ENCODE measurements at places on chromosomes 4 and X.
A peak's percentile ranks its signal among the peaks of the same experiment; 100 is the strongest.

DNA sequence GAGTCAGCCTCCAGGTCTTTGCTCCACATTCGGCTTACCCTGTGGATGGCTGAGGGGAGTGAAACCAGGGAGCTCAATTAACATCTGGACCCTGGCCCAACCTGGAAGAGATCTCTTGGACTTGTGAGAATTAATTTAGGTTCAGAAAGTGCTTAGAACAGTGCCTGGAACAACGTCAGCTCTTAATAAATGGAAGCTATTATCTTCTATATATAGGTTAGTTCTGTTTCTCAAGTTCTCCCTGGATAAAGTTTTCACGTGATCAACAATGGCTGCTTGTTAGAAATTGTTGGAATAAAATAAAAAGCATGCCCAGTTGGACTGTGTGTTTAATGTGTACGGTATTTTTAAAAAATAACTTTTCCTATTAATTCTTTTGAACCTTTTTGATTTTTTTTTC lies 80.8 kb downstream of the TRIML1 start:
- DNase-seq = no peak

GRCh38 chr4:99411041-99411440 lies 24.1 kb downstream of the ADH7 start:
- no peak for DNase-seq

- no peak for DNase-seq
Measured at GRCh38 chr4:6901669-6902317, 7.8 kb upstream of the TBC1D14 start.

- DNase-seq = no peak
Measured at GRCh38 chr4:72679666-72680065, 110.6 kb upstream of the ADAMTS3 start.

- no peak for DNase-seq
Measured at GRCh38 chr4:130640592-130640991, 1544.6 kb downstream of the C4orf33 start.

- no peak for DNase-seq
Measured at GRCh38 chrX:68536884-68537283, 38.0 kb downstream of the YIPF6 start.

DNA sequence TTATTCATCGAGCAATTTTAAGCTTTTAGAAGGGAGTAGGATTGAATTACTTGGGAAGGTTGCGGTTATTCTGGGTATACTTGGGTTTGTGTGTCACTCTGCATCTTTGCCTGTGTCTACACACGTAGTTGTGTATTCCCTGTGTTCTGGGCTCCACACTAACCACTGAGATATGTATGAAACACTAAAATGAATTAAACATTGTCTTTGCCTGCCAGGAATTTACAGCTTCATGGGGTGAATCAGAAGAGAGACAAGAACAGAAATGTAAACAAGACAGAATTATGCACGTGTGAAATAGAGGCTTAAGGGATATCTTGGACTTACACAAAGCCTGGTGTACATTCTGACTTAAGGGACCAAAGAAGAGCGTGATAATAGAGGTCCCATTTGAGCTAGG lies 228.5 kb downstream of the AFF2 start:
- DNase-seq = no peak

GRCh38 chr4:145414841-145415240 lies 66.8 kb upstream of the SMAD1 start:
- no peak for DNase-seq

DNA sequence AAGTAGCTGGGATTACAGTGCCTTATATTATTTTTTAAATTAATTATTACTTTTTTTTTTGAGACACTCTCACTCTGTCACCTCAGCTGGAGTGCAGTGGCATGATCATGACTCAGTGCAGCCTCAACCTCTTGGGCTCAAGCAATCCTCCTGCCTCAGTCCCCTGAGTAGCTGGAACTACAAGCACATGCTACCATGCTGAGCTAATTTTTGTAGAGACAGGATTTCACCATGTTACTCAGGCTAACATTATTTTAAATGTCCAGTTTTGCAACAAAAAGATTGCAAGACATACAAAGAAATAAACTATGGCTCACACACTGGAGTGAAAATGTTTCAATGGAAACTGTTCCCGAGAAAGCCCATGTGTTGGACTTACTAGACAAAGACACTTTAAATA lies 59.2 kb downstream of the MND1 start:
- no peak for DNase-seq

DNA sequence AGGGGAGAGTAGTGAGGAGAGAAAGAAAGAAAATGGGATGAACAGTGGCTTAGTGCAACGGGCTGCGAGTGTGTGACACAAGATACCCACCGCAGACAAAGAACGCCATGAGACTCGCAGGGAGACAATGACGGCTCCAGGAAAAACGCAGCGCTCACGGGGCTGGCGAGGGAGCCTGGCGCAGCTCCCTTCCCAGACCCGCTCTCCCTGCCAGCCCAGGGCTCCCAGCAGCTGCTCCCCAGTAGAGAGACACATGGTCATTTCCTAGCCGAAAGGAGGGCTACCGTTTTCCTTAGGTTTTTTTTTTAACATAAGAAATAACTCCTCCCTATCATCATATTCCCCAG lies 149.5 kb downstream of the MAML3 start:
- DNase-seq = peak; percentile 76

GRCh38 chr4:109690690-109691410 lies 12.4 kb downstream of the CASP6 start:
- DNase-seq = no peak

DNA sequence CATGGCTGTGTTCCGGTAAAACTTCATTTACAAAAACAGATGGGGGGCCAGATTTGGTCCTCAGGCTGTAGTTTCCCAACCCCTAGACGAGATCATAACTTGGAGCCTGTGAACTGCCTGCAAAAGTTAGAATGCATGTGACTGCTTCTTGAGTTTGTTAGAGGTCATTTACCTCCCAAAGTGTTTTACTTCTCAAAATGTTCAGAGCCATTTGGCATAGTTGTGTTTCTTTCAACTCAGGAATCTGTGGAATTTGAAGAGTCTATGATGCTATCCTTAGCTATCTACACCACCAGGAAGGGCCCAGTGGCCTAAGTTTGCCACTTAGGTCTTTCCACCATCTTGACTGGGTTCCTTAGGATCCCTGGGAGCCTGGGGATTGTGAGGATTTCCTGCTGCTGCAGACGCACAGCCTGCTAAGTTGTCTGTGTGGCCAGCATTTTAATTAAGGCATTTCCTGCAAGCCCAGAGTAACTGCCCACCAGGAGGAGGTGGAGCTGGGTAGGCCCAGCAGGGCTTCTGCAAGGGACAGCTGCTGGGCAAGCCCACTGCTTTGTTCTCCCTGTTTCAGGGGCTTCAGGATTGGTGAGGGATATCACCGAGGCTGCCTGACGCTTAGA lies 53.1 kb downstream of the CCNI start:
- DNase-seq = peak; percentile 76

DNA sequence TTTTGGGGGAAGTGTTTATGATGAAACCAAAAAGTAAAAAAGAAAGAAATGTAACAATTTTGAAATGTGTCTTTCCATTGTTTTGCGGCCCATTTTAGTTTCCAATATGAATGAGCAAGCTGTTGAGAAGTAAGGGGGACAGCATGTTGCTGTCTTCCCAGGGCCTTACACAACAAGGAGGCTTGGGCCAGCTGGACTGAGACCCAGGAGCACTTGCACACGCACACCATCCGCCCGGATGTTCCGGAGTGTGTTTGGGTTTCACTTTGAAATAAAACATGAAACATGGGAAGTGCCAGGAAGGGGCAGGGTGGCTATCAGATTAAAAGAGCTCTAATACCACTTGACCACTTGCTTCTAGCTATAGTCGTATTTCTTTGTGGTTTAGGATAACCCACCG lies 144.4 kb downstream of the NHS start:
- DNase-seq = peak; percentile 46

DNA sequence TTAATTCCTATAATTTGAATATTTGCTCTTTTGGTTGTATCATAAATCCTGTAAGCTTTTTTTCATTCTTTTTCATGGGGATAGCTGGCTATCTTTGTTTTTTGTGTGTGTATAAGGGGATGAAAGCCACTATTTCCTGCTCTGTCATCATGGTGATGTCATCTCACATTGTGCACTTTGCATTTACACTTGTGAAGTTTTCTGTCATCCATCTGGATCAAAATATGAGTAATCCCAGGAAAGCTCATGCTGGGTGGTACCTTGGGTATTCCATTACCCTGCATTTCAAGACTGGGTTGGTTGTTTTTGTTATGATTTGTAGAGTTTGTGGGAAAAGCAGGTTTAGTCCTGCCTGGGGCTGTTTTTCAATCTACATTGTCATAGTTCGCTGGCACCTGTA lies 367.3 kb downstream of the CHIC1 start:
- DNase-seq = no peak

- DNase-seq = no peak
Measured at GRCh38 chr4:140096483-140096861, 57.5 kb downstream of the MAML3 start.

DNA sequence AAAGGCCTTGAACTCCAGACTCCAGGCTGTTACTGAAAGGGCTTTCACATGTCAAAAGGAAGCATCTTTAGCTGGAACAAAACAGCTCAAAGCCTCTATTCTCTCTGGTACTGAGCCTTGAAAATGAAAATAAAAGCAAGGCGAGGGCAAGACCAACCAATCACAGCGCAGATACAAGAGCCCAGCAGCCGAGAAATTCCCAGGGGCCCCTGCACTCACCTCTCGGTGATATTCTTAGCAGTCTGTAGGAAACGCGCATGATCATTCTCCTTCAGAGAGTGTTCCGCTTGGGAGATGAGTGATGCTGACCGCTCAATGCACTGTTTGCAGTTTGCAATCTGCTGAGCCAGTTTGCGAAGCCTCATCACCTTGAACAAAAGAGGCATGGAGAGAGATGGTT lies 138.1 kb downstream of the MID1 start:
- no peak for DNase-seq

DNA sequence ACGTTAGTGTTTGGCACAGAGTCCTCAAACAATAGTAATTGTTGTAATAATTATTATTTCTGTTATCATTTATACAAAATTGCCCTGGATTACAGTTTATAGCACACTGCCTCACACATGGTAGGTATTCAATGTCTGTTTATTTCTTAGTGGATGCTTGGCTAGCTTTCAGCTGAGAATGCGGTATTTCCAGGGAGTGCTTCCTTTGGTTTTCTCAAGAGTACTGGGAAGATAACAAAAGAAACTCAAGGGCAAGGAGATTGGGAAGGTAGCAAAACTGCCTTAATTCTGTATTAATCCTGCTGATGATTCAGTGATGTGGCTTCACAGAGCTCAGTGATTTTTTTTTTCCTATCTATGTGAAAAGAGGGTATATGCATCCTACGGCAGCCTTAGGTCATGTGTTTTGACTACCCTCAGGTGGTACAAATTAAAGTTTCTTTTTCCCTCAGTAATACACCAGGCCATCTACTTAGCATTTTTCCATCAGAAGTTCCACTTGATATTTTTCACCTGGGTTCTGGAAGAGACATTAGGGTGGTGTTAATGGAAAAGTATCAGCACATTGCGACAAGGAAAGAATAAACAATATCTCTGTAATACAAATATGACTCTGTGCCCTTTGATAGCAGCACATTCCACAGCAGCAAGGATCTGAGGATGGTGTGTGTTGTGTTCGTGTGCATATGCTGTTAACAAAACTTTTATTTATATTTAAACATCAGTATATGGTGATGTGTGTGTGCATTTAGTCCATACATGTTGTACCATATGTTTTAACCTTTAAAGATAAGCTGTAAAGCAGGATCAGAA lies 124.3 kb upstream of the RASGEF1B start:
- no peak for DNase-seq

DNA sequence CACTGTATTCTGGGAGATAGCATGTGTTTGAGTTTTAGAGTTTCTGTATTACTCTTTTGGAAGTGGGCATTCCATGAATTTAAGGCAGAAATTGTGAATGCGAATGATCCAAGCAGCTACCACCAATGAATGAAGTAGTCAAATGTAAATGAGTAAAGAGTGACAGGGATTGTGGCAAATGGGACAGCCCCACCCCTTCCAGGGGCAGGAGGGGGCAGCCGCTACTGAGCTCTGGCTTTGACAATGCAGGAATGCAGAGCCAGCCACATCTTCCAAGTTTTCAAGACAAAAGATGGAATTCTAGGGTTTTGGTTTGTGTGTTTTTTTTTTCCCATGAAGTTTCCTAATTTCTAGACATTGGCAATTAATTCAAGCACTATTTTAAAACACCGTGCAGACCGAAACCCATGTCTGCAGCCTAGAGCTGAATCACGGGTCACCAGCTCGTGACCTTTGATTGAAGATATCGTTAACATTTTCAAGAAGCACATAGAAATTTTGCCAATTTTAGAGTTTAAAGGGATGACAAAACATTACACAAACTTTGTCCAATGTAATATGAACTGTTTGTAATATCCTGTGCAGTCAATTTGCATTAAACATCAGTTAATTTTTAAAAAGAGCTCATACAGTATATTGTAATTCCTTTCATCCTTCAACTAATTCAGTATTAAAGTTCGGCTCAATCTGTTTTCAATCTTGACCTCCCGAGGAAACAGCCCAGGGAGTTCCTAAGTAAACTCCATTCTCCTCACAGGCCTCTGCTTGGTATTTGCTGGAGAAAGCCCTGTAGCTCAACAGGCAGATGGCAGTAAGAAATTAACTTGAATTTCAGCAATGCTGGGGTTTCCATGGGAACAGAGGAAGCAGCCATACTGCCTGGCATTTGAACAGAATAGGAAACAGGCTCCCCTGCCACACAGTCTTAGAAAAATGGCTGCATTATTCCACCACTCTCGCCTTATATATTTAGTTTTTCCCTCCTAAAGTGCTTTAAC lies 83.4 kb downstream of the UCHL1 start:
- peak; percentile 64 for DNase-seq

DNA sequence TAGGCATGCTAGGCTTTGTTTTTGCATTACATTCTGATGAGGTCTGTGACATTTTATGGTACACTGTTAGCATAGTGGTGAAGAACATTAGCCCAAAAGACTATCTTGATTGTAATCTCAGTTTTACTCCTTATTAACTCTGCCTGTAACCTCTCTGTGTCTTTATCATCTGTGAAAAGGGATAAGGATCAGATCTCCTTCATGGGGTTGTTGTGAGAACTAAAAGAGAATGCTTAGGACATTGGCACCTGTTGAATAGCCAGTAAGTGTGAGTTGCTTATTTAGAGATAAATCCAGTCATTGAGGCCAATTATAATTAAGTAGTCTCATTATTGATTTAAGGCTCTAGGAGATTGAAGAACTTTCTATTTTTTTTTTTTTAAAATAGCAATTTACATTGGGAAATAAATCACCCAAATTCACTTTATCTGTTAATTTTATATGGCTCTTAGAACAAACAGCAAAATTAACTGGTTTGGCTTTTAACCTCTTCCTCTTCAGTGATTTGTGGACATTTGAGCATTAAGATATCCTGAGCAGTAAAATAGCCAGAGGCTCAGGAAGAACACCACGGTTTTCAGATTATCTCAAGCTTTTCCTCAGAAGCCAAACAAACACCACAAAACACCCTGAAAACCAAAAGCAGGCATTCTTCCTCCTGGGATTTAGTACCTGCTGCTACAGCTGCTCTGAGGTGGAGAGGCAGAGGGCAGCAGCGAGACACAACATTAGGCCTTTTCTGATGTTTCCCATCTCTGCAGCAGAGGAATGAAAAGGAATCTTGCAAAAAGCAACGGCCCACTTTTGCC lies 192.9 kb downstream of the ARHGAP10 start:
- DNase-seq = peak; percentile 40

- DNase-seq = no peak
Measured at GRCh38 chr4:130368668-130369067, 1272.7 kb downstream of the C4orf33 start.

- no peak for DNase-seq
Measured at GRCh38 chr4:146834263-146835034, 111.2 kb downstream of the TTC29 start.
